ENCODE measurements at places on chromosomes 3 and 15.

DNA sequence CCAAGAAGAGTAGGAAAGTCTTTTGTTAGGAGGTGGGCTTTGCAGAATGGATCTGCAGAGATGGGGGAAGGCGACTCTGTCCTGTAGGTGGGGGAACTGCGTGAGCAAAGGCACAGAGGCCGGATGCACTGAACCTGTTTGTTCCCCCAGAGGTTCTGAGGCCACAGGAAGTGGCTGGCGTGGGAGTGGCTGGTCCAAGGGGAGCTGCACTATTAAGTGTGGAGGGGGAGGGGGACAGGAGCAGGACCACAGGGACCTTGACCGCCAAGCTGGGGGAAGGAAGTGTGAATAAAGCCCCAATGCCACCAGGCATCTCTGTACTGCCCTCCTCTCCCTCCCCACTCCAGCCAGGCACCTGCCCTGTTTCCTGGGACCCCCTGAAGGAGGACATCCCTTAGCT lies 51.8 kb downstream of the CYP11A1 start:
- no peak for DNase-seq

DNA sequence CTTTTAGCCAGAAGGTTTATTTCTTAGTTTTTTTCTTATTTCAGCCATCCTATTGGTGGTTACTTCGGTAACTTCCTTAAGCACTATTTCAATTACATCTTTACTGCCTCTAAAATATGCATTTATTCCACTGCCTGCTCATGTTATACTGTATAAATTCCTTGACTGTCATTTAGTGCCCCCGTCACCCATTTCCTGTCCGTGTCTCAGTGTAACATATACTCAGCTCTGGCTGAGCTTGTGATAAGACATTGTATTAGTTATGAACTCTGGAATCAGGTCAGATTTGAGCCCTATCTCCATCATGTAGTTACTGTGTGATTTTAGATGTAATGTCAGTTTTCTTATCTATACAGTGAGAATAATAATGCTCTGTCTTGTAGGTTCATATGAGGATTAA lies 24.2 kb downstream of the PIAS1 start:
- DNase-seq = no peak

DNA sequence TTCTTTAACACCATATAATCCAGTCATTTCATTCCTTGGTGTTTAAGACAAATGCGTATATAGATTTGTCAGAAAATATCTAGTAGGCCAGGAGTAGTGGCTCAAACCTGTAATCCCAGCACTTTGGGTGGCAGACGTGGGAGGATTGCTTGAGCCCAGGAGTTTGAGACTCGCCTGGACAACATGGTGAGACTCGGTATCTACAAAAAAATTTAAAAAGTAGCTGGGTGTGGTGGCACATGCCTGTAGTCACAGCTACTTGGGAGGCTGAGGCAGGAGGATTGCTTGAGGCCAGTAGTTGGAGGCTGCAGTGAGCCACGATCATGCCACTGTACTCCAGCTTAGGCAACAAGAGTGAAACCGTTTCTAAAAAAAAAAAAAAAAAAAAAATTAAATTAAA lies 1.9 kb upstream of the MTMR14 start:
- DNase-seq = no peak

DNA sequence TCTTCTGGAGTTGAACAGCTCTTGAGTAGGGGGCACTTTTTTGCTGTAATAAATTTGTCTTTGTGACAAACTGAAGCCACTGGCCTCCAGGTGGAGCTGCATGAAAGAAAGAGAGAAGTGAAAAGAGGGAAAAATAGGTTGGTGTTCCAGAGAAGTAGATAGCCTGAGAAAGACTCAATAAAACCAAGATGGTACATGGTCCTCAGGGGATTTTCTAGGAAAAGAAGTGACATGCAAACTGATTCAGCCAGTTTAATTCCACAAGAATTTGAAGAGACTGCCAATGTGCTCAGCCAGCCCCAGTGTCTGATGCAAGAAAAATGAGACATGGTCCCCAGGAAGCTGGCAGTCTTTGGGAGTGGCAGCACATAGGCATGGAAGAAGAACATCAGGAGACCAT lies 152.7 kb downstream of the CD47 start:
- DNase-seq = no peak

GRCh38 chr3:23489300-23490158 lies 286.4 kb downstream of the UBE2E2 start:
- DNase-seq = no peak

- no peak for DNase-seq
Observed at GRCh38 chr15:65869954-65870871, 922 bp downstream of the RAB11A start.

DNA sequence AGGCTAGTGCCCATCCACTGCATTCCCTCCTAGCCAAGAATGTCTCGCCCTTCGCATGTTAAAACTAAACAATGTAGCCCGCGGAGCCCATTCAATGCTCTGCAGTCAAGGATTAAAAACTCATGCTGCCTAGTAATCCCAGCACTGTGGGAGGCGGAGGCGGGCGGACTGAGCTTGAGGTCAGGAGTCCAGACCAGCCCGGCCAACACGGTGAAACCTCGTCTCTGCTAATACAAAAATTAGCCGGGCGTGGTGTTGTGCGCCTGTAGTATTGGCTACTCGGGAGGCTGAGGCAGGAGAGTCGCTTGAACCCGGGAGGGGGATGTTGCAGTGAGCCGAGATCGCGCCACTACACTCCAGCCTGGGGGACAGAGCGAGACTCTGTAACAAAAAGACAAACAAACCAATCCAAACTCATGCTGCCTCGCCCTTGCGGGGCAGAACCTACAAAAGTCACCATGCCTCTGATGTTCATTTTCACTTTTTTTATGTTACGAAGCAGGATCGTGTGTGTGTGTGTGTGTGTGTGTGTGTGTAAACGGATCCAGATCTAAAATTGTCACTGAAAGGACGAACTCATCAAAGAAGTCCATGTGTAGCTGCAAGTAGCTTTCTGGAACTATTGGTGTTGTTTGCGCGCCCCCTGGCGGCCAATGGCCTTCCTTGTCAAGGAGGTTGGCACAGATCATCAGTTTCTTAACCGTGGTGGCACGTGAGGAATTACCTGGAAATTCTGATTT lies 54.8 kb upstream of the SPESP1 start:
- peak; percentile 80 for DNase-seq

DNA sequence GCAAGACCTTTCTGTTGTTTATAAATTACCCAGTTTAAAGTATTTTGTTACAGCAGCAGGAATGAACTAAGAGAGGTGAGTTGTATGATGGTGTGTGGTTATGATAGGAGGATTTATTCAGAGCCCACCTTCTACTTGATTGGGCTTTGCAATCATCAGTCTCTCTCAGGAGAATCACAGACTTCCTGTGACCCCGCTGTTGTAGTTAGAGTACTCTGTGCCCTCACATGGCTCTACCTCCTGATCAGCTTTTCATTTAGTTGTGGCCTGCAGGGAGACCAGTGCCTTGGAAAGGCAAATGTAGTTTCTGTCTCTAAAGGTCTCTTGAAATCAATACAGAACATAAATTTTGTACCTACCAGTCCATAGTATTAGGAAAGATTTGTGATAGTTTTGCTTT lies 7.6 kb upstream of the P2RY14 start:
- DNase-seq = no peak

DNA sequence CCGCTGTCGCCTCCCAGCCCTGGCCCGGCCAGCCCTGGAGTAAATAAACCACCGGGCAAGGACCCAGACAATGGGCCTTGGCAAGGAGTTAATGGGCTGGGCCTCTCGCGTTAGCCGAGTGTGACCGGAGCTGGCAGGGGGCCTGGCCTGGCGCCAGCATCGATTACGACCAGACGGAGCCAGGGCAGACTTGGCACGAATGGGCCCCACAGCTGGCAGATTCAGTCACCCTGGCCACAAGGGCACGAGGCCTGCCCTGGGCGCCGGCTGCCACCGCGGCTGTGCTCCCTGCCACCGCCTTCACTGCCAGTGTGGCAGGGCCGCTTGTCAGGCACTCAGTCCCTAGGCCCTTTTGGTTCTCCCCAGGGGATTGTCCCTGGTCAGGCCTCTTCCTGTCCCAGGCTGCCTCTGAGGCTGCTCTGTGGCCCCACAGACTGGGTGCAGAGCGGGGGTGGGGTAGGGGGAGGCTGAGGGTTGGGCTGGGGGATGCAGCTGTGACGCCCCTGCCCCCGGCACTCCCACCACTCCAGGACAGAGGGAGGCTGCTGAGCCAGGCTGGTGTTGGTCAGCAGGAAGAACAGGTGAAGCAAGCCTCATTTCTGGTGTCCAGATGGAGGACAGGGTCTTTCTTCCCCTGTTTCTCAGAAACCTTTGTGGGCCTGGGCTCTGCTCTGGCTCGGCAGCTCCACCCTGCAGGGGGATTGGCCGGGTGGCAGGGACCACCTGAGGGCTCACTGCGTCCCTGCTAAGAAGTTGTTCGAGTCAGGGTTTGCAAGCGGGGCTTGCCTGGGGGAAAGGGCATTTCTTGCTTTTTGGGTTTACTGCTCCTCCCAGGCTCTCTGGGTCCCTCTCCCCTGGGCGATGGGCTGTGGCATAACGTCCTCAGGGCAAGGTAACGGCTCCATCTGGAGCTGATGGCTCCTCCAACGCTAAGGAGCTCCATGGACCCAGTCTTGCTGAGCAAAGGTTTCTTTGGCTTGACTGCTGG lies 30.5 kb upstream of the SRP14 start:
- peak; percentile 90 for DNase-seq

GRCh38 chr3:136790786-136791185 lies 28.1 kb upstream of the SLC35G2 start:
- DNase-seq = no peak

DNA sequence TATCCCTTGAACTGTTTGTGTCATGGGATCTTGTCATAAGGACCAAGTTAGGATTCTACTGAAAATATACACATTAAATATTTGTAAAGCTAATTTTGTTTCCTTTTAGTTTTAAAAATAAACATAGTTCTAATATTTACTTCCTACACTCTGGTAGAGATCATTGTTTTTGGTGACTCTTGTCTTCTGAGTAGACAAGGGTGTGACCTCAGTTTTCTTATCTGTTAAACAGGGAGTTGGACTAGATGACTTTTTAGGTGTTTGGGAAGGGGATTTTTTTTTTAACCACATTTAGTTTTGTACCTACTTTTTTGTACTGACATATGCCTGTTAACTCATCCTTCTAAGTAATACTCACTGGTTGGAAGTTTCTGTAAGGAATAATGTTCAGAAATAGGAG lies 30.8 kb downstream of the PLS1 start:
- no peak for DNase-seq

GRCh38 chr15:81754078-81754477 lies 291.7 kb downstream of the MEX3B start:
- DNase-seq = no peak

- no peak for DNase-seq
Observed at GRCh38 chr15:77430213-77430612, 9.5 kb downstream of the HMG20A start.

- peak; percentile 89 for DNase-seq
Observed at GRCh38 chr3:10994306-10994705, 1.8 kb downstream of the SLC6A1 start.

DNA sequence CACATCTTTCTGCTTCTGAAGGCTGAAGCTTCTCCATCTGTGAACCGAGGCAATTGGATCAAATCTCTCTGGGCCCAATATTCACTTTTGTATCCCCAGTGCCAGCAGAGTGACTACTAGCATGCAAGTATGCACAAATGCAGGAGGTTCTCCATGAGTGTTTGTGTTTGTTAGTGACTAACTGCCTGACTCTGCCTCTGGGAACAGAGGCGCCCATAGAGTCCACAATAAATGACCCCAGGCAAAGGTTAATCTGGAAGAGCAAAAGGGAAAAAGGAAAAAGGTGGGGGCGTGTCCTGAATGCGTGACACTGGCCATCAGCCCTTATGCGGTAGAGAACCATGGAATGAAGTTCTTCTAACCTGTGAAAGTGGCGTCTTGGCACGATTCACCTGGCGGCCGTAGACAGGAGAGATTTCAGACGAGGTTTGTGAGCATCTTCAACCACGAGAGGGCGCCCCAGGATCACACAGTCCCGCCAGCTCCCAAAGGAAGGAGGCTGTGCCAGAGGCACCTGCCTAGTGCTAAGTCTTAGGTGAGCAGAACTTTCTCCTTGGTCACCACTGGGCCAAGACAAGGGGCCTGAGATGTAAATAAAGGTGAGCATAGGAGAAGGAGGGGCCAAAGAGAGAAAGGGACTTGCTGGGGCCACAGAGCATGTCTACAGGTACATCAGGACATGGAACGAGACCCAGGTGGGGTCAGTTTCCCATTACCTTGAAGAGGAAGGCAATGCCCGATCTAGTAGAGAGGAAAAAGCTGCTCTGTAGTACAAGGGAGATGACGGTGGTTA lies 44.2 kb downstream of the RBPMS2 start:
- peak; percentile 43 for DNase-seq

- no peak for DNase-seq
Observed at GRCh38 chr3:174417573-174417972, 441.6 kb upstream of the NAALADL2 start.

- DNase-seq = no peak
Observed at GRCh38 chr3:37243820-37244748, 69.7 kb upstream of the LRRFIP2 start.

GRCh38 chr3:123229145-123229544 lies 27.4 kb downstream of the SEC22A start:
- no peak for DNase-seq

GRCh38 chr3:126446301-126446700 lies 29.4 kb downstream of the ZXDC start:
- no peak for DNase-seq

- DNase-seq = peak; percentile 12
Observed at GRCh38 chr3:48130321-48130904, 57.8 kb downstream of the CDC25A start.

DNA sequence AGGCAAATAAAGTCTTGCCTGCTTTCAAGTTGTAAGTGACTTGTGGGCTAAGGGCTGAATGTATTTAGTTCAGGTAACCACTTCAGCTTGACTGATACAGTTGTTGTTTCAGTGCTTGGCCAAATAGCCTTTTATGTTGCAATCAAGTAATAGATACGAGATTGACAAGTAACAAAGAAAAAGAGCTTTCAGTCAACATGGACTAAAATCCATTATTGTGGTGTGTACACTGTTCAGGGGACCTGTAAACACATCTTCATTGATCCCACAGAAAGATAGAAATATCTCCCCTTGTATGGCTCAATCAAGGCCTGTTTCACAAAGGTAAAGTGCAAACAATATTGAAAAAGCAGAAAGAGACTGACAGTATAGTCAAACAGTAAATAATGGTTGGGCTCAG lies 224.8 kb upstream of the TMCO5A start:
- DNase-seq = no peak

GRCh38 chr3:122502941-122503340 lies 11.8 kb downstream of the KPNA1 start:
- DNase-seq = no peak

DNA sequence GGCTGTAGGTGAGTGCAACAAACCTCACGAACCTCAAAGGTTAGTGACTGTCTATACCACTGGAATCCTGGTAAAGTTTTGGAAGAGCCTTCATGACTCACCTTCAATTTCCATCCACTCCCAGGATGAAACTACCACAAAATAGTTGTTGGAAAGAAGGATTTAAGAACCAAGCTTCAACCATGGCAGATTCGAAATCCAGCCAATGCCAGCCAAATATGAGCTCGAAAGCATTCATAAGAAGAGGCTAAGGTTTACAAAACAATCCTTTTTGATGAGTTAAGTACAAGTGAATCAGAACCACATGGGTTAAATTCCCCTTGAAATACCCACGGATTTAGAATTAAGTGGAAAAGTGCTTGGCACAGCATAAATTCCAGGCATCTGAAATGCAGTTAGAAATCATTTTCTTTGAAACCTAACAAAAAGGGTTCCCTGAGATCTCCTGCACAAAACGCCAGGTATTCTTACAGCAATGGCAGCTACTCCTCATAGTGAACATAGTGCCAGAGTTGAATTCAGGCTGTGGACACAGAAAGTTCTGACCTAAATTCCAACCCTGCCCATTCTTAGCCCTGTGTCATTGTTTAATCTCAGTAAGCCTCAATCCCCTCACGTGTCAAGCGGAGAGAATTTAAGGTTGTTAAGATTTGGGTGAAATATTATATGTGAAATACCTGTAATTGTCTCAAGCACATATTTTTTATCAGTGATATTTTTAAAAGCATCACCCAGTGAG lies 89.2 kb downstream of the FBN1 start:
- DNase-seq = no peak

All from anterior cingulate cortex (tissue), 58 donors.